ENCODE measurements at places on chromosomes 5 and 9.

DNA sequence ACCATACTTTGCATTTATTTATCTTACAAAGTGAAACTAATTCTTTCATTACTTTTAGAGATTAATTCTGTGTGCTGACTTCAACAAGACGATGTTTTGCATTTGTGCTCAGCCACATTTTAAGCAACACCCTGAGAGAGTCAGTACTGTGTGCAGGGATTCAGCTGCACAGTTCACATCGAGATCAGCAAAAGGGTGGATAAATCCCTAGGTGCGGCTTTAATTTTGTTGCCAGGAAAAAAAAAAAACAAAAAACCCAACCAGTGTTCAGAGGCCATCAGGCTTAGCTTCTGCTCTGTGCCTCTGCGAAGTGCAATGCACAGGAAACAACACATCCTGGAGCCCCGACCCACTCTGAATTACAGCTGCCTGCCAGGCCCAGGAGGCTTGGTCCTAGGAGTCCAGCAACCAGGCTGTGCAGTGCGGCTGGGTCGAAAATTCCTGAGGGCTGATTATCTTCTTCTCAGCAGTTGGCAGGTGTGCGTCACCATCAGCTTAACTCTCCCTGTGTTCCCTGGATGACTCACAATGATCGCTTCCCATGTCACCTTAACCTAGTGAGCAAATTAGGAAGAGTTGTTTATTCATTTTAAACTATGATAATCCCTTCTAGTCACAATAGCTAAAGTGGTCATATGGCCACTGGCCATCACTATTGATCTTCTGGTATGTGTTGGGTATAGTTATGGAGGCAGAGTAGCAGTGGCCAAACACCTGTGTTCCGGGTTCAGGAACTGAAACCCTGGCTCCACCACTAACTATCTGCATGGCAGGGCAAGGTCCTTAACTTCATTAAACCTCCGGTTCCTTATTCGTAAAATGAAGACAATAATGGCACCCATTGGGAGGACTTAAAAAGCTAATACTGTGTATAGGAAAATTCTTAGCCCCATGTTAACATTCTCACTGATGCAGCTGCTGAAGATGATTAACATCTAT lies 31.2 kb upstream of the NDUFB6 start:
- no peak for ATAC-seq

- ATAC-seq, result peak; percentile 44
These were observed 777 bp downstream of the ENDOG start for GRCh38 chr9:128818839-128819715.

DNA sequence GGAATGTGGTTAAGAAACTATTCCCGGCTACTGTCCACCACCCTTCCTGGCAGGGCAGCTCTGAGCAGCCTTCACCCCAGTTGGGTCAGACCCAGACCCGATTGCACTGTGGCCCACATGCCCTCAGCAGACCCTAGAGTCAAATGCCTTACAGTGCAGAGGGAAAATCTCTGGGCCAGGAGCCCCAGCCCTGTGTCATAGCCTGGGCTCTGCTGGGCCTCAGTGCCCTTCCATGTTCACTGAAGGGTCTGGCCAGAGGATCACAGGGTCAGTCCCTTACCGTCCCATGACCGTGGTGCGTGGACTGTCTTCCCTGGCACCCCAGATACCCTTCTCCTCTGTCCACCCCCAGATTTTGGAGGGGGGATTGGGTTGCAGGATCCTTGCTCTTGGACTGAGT lies 73.5 kb upstream of the COL5A1 start:
- ATAC-seq, result no peak

- no peak for ATAC-seq
These were observed 242.1 kb upstream of the DAPK1 start for GRCh38 chr9:87255431-87256155.

DNA sequence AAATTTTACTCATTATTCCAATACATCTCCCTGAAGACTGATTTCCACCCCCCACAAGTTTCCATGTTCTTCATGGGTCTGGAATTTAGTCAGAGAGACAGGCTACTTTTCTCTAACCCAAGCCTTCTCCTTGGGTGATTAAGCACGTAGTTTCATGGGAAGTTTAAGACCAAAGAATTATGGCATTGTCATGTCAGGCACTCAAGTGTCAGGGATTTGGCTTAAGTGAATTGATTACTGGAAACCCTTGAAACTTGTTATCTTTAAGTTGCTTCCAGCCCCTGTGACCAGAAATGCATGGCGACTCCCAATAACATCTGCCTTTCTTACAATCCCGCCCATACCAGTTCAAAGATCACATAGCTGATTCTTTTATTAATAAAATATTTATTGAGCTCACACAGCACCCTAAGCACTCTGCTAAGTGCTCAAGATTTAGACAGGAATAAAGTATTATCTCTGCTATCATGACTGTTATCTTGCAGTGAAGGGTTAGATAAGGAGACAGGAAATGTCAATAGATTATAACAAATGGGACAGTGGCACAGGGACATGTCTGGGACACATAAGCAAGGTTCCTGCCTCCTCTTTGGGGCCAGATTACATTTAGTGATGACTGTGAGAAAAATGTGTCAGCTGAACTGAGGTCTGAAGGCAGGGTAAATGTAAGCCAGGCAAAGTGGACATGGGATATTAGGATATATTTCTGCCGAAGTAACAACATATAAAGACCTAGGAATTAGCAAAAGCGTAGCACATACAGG lies 241.2 kb upstream of the TNC start:
- no peak for ATAC-seq

GRCh38 chr9:127455324-127455992 lies 4.1 kb downstream of the LRSAM1 start:
- ATAC-seq, result no peak

- no peak for ATAC-seq
These were observed 134.9 kb downstream of the HMHB1 start for GRCh38 chr5:143946837-143947236.

DNA sequence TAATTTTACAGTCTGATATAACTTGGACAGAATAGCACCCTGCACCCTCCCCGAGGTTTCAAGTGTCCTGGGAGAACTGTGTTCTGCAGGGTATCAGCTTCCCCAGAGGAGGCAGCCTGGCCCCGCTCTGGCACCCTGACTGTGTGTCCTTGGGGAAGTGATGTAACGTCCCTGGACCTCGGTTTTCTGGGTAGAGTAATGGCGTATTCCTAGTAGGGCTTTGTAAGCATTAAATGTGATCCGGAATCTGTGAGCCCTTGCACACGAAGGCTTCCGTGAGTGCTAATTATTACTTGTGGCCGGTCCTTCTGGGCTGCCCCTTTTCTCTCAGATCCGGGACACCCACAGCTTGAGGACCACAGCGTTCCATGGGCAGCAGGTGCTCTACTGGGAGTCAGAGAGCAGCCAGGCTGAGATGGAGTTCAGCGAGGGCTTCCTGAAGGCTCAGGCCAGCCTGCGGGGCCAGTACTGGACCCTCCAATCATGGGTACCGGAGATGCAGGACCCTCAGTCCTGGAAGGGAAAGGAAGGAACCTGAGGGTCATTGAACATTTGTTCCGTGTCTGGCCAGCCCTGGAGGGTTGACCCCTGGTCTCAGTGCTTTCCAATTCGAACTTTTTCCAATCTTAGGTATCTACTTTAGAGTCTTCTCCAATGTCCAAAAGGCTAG lies 1.0 kb upstream of the CACFD1 start:
- ATAC-seq, result no peak

DNA sequence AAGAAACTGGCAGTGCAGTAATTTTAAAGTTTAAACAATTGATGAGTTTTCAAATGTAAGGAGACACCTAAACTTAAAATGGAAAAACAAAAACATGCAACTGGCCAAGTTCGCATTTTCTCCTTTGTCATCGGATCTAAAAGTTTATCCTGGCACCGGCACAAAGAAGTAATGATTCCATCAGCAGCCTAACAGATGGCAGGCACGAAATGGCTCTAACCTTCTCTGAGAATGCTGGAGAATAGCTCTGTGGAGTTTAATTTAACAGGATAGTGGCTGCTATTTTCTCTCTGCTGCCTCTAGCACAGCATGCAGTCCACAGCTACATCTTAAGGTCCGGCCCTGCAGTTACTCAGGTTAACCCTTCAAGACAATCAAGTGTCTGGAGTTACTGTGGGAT lies 82.2 kb downstream of the PRELID2 start:
- ATAC-seq, result no peak

- peak; percentile 32 for ATAC-seq
These were observed 63.5 kb downstream of the ENC1 start for GRCh38 chr5:74576941-74577456.

DNA sequence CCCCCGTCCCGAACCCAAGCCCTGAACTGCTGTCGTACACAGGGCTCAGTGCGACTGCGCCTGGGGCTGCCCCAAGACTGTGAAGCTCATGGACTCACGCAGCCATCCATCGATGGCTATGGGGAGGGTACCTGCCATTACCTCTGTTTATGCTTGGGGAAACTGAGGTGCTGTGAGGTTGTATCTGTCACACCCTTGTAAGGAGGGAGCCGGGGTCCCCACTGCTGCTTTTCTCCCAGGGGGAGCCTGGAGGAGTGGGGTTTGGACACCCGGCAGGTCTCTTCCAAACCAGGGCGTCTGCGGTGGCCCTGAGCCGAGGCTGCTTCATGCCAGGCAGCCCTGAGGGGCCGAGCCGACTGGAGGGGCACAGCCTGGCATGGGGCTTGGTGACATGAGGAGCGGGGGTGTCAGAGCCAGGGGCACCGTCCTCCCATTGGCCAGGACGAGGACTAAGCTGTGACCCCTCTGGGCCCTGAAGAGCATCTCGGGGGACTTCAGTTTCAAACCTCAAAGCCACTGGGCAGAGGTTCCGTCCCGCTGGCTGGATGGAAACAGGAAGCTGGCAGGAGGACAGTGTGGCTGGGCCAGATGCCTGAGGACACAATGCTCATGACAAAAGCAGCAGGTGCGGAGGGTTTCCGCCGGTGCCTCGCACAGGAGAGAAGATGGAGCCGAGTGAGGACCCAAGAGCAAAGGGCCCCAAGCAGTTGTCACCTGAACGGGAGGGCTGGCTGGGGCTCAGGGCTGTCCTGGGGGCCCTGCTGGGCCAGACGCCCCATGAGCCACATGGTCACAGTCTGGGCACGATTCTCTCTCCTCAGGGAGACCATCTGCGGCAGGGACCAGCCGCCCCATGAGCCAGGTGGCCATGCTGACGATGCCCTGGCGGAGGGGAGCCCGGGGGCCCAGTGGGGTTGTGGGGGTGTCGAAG lies 54.4 kb upstream of the EXOC3 start:
- no peak for ATAC-seq
